ENCODE measurements at places on chromosomes 13 and 19.
A peak's percentile ranks its signal among the peaks of the same experiment; 100 is the strongest.

DNA sequence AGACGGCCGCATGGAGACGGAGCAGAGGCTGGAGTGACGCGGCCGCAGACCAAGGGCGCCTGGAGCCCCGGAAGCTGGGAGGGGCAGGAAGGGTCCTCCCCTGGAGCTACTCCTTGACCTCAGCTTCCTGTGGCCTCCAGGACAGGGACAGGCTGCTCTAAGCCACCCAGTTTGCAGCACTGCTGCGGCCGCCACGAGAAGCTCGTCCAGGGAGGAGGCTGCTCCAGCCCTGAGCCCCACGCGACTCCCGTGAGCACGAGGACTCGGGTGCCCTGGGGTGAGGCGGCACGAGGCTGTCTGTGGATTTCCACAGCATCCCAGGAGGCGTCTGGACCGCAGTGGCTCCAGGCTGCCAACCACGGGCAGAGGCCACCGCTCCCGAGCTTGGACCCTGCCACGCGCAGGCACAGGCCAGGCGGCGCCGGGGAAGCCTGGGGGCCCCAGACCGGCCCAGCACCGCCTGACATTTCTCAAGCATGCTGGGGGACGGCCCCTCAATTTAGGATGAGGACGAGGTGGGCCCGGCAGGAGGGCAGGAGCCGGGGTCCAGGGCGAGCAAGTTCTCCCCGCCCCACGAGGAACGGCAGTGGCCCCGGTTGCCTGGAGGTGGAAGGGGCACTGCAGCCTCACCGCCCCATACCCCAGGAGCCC, 10.7 kb downstream of the SBNO2 start:
- no peak for DNase-seq

DNA sequence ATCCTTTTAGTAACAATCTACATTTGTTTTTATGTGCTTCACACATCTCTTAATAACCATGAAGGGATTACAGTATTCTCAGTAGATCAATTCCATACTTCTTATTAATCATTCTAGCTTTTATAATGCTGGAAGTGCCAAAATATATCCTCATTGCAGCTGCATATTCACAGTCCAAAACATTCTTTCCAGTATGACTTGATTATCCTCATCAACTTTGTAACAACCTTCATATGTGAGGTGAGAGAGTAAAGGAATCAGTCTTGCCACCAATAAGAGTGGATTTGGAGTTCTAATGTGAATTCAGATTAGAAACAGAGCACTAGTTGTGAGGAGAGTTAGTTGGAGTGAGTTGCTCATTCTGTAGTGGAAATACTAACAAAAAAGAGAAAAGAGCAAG, 208.0 kb upstream of the SPRY2 start:
- DNase-seq = no peak

GRCh38 chr13:32622827-32623226, 36.6 kb downstream of the PDS5B start:
- DNase-seq = no peak

GRCh38 chr19:43552616-43553015, 19.6 kb downstream of the ZNF575 start:
- no peak for DNase-seq

GRCh38 chr19:33558856-33559255, 37.3 kb upstream of the PEPD start:
- DNase-seq = no peak

GRCh38 chr19:2815191-2815614, 4.5 kb upstream of the ZNF554 start:
- DNase-seq = peak; percentile 21

GRCh38 chr19:2575734-2576481, 100.0 kb downstream of the GADD45B start:
- no peak for DNase-seq

DNA sequence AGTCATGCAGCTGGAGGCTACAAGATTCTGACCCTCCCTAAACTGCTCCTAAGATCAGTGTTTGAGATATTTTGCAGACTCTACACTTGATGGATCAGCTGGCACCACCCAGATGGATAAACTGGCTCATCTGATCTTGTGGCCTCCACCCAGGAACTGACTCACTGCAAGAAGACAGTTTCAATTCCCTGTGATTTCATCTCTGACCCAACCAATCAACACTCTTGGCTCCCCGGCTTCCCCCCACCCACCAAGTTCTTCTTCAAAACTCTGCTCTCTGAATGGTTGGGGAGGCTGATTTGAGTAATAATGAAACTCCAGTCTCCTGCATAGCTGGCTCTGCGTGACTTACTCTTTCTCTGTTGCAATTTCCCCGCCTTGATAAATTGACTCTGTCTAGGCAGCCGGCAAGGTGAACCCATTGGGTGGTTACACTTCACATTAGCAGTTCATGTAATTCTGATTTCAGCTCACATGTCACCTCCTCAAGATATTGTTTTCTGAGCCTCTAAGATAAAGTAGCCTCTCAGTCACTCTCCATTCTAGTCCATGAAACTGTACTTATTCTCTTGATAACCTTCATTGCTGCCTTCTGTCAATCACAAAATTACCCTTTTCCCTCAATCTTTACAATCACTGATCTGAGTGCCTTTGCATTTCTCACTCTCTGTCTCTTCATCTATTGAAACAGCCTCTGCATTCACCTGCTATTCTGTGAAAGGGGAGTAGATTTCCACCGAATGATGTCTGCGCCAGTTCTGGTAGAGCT, 9.9 kb upstream of the FPR3 start:
- no peak for DNase-seq

DNA sequence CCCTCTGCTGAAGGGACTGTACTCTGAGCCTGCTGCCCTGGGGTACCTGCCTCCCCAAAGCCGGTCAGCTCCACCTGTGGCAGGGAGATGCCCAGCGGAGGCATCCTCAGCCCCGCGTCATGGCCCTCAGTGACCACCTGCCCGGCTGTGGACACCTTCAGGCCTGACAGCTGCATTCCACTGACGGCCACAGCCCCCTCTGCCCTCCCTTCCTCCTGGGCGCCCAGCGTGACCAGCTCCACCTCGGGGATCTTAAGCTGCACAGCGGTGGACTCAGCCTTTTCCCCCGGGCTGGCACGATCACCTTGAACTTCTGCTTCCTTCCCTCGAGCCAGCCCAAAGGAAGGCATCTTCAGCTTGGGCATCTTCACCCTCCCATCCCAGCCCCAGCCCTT, 4.8 kb upstream of the HIPK4 start:
- no peak for DNase-seq

- DNase-seq = no peak
These were observed 1110.0 kb upstream of the PCDH20 start for GRCh38 chr13:62525652-62526051.

DNA sequence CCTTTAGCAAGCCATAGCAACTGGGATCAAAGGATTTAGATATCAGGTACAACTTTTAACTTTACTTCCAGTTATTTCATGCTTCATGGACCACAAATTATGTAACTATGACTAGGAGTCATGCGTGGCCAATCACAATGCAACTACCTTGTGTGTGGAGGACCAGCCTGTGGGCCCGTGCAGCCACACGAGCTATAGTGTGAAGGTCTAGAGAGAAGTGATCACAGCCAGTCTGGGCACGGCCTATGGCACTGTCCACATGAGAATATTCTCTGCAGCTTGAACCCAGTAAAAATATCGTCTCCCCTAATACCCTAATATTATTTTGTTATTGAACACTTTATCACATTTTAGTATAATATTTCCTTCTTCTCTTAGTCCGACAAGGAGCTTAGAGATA, 464.9 kb upstream of the MIR17HG start:
- DNase-seq = no peak

DNA sequence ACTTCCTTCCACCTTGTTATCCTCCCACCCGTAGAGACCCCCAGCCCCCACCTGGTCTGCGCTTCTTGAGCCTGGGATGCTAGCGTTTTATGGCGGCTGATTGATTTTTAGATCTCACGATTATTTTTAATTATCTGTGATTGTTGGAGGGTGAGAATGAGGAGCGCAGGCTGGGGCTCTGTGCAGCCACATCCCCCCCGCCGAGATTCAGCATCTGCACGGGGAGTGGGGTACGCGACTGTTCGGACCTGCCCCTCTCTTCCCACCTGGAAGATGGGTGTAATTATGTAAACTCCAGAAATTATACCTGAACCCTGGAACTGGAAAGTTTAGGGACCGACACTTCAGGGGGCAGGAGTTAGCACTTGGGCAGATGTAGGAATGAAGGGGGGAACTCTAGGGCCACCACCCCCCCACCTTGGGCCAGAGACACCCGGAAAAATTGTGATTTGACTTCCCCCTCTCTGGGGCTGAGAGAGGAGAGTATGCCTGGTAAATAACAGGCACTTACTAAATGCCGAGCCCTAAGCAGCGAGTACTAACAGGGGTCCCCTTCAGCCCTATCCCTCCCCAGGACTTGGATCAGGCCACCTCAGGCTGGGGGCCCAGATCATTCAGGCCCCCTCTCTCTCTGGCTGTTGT, 1.8 kb upstream of the ONECUT3 start:
- DNase-seq = no peak

- no peak for DNase-seq
These were observed 54.0 kb downstream of the ZNF536 start for GRCh38 chr19:30425885-30426838.

DNA sequence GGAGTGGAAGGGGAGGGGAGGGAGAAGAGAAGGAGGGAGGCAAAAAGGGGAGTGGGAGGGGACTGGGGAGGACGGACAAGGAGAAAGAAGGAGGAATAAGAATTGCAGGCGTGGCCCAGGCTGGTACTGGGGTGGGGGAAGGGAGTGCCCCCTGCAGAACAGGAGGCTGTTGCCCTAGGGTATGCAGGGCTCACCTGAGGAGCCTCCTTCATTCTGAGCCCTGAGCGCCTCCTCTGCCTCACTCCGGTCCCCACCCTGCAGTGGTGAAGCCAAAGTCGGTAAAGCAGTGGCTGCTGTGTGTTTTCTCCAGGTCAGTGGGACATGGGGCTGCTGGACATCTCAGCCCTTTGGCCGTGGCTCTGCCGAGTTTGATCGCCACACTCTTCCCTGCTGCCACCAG, 9.1 kb upstream of the CDC16 start:
- no peak for DNase-seq

DNA sequence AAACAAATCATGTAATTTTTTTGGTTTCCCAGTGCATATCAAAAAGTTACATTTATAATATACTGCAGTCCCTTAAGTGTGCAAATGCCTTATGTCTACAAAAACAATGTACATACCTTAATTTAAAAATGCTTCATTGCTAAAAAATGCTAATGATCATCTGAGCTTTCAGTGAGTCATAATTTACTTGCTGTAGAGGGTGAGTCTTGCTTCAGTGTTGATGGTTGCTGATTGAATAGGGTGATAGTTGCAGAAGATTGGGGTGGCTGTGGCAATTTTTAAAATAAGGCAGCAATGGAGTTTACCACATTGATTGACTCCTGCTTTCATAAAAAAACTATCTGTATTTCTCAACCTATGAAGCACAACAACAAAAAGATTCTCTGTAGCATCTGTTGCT, 613.9 kb downstream of the TBC1D4 start:
- no peak for DNase-seq

DNA sequence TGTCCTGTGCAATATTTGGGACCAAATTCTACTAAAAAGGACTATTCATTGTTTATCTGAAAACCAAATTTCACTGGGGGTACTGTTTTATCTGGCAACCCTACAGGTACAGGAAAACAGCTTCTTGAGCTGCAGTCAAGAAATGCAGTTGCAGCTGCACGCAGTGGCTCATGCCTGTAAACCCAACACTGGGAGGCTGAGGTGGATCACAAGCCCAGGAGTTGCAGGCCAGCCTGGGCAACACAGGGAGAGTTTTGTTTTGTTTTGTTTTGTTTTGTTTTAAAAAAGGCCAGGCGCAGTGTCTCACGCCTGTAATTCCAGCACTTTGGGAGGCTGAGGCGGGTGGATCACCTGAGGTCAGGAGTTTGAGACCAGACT, 11.6 kb upstream of the ZSCAN1 start:
- no peak for DNase-seq

- DNase-seq = no peak
These were observed 9.8 kb downstream of the FUT6 start for GRCh38 chr19:5829567-5830310.

DNA sequence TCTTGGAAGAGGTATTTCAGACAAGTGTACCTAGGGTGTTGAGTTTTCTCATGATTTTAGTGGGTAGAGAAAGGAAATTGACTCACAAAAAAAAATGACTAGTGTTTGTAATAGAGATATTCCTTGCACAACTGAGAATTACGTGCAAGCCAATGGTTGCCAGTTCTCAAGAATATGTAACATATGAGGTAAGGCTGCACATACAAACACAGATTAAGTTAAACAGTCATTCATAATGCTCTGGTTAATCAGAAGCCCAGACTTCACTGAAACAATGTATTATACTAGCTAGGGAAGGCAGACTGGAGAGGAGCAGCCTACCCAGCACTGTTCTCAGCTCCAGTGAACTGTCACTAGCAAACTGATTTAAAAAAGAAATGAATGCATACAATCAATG, 418.3 kb downstream of the DIAPH3 start:
- no peak for DNase-seq

DNA sequence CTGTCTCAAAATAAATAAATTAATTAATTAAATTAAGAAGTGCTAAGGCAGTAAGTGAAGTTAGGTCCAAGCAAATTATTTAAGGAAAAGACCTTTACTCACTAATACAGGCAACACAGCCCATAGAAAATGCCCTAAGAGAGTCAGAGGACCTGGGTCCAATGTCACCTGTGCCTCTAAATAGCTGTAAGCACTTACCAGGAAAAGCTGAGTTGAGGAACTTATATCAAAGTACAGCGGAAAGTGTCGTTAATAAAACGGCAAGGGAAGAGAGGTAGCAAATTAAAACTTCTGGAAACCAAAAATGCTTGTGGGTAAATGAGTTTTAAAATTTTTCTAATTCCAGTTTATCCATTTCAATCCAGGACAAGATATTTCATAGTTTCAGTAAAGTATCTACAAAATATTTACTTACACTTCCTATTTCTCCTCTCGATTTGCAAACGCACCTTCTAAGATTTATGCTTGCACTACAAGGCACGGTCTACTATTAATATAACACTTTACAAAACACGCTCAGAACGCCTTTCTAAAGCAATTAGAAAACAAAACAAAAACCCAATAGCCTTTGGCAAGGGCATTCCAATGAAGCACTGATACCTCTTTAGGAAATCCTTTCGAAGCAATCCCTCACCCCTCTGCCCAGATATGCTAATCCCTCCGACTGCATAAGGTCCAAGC, 963 bp downstream of the VPS36 start:
- no peak for DNase-seq

DNA sequence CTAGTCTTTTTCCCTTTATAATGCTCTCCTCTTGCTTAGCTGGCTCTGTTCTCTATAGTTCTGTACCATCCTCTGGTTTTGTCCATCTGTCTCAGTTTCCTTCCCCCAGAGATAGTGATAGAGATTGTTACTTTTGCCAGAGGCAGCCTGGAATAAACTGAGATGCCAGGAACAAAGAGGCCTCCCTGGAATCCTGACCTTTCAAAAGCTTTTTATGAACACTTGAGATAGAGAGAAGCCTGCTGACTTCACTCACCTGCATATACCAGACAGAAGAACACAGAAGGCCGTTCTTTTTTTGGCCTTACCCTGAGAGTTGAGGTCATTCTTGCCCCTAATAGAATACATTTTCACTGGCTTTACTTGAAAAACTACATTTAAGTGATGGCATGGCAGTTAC, 150.2 kb downstream of the LHFPL6 start:
- no peak for DNase-seq

GRCh38 chr13:33235078-33235477, 50.5 kb downstream of the STARD13 start:
- DNase-seq = no peak

GRCh38 chr19:33956941-33957340, 160.3 kb downstream of the KCTD15 start:
- DNase-seq = no peak

Measured in GM13977 (cell line).